ENCODE measurements at places on chromosomes 3 and 15.

GRCh38 chr3:70108072-70108471 lies 108.5 kb downstream of the SAMMSON start:
- H3K4me1 ChIP-seq = no peaks in the 10 kb centered on the region
- DNase-seq = no peak
- H3K4me3 ChIP-seq = no peak overlapping the region
- H3K27ac ChIP-seq = no peak overlapping the region
- peaks cover 2% of the 10 kb centered on the region for H3K36me3 ChIP-seq

GRCh38 chr15:59059076-59059597 lies 45.8 kb upstream of the CCNB2 start:
- H3K4me1 ChIP-seq = no peaks in the 10 kb centered on the region
- DNase-seq = no peak
- no peaks in the 10 kb centered on the region for H3K27me3 ChIP-seq
- no peak overlapping the region for H3K4me3 ChIP-seq
- no peak overlapping the region for H3K27ac ChIP-seq
- peaks cover 25% of the 10 kb centered on the region for H3K36me3 ChIP-seq

GRCh38 chr15:67372543-67372942 lies 118.0 kb downstream of the IQCH start:
- no peaks in the 10 kb centered on the region for H3K4me1 ChIP-seq
- no peak for DNase-seq
- peaks cover 6% of the 10 kb centered on the region for H3K27me3 ChIP-seq
- H3K36me3 ChIP-seq = no peaks in the 10 kb centered on the region

GRCh38 chr3:152357587-152357986 lies 88.9 kb downstream of the MBNL1 start:
- H3K27ac ChIP-seq = peak overlapping the region; percentile 73
- no peak overlapping the region for H3K4me3 ChIP-seq
- H3K36me3 ChIP-seq = peaks cover 5% of the 10 kb centered on the region
- H3K4me1 ChIP-seq = peaks cover 69% of the 10 kb centered on the region
- no peaks in the 10 kb centered on the region for H3K27me3 ChIP-seq
- DNase-seq = no peak

- peaks cover 6% of the 10 kb centered on the region for H3K27me3 ChIP-seq
- H3K27ac ChIP-seq = peak overlapping the region; percentile 93
- H3K4me3 ChIP-seq = peak overlapping the region; percentile 31
- H3K4me1 ChIP-seq = peaks cover 22% of the 10 kb centered on the region
- H3K36me3 ChIP-seq = no peaks in the 10 kb centered on the region
Measured at GRCh38 chr3:184679056-184679816, 32.6 kb downstream of the MAGEF1 start.

- DNase-seq = no peak
- no peaks in the 10 kb centered on the region for H3K36me3 ChIP-seq
- H3K27ac ChIP-seq = no peak overlapping the region
- no peak overlapping the region for H3K4me3 ChIP-seq
- H3K4me1 ChIP-seq = peaks cover 4% of the 10 kb centered on the region
- peaks cover 11% of the 10 kb centered on the region for H3K27me3 ChIP-seq
Measured at GRCh38 chr3:55090291-55090690, 162.4 kb upstream of the LRTM1 start.

GRCh38 chr3:176579711-176580185 lies 617.5 kb downstream of the TBL1XR1 start:
- DNase-seq = no peak
- peaks cover 6% of the 10 kb centered on the region for H3K27me3 ChIP-seq
- no peak overlapping the region for H3K4me3 ChIP-seq
- no peaks in the 10 kb centered on the region for H3K36me3 ChIP-seq
- no peak overlapping the region for H3K27ac ChIP-seq

DNA sequence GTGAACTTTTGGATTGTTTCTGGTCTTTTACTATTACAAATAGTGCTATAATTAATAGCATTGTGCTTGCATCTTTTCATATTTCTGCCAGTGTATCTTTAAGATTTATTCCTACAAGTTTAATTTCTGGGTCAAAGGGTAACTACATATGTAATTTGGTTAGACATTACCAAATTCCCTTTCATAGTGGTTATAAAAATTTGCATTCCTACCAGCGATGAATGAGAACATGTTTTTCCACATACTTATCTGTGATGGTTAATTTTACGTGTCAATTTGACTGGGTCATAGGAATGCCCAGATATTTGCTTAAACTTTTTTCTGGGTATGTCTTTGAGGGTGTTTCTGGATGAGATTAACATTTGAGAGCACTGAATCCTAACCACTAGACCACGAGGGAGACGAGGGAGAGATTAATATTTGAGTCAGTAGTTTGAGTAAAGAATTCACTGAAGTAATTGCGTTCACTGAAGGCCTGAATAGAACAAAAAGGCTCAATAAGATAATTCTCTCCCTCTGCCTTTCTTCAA lies 132.3 kb upstream of the NEO1 start:
- H3K4me1 ChIP-seq = peaks cover 20% of the 10 kb centered on the region
- H3K27me3 ChIP-seq = no peaks in the 10 kb centered on the region
- DNase-seq = no peak
- H3K27ac ChIP-seq = no peak overlapping the region
- H3K4me3 ChIP-seq = no peak overlapping the region

GRCh38 chr3:104750581-104750980 lies 616.1 kb upstream of the ALCAM start:
- H3K27me3 ChIP-seq = no peaks in the 10 kb centered on the region
- no peak for DNase-seq
- no peaks in the 10 kb centered on the region for H3K36me3 ChIP-seq
- H3K4me3 ChIP-seq = no peak overlapping the region
- H3K27ac ChIP-seq = no peak overlapping the region
- H3K4me1 ChIP-seq = peaks cover 13% of the 10 kb centered on the region

GRCh38 chr15:36499412-36500389 lies 79.7 kb upstream of the CDIN1 start:
- H3K4me1 ChIP-seq = peaks cover 33% of the 10 kb centered on the region
- H3K27me3 ChIP-seq = no peaks in the 10 kb centered on the region

GRCh38 chr3:112654492-112654891 lies 13.5 kb upstream of the CCDC80 start:
- H3K4me3 ChIP-seq = no peak overlapping the region

DNA sequence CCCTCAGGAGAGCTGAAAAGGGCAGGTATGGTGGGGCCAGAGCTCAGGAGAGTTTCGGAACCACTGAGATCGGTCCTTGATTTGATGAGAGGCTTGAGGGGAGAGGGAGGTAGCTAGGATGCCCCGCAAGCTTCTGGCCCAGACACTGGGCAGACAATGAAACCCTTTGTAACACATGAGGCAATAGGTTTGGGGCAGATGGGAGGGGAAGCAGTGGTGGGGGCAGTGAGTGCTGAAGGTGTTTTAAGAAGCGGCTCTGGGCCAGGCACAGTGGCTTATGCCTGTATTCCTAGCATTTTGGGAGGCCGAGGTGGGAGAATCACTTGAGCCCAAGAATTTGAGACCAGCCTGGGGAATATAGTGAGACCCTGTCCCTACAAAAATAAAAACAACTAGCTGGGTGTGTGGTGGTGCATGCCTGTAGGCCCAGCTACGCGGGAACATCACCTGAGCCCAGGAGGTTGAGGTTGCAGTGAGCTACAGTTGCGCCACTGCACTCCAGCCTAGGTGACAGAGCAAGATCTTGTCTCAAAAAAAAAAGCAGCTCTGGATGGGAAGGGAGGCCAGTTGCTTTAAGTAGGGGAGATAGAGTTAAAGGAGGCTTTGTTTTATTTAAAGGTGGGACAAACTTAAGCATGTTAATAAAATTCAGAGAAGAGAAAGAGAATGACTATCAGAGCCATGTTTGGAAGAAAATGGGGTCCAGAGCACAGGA lies 9.6 kb upstream of the SNX22 start:
- no peak overlapping the region for H3K27ac ChIP-seq
- peaks cover 20% of the 10 kb centered on the region for H3K36me3 ChIP-seq
- no peak overlapping the region for H3K4me3 ChIP-seq
- no peaks in the 10 kb centered on the region for H3K27me3 ChIP-seq
- H3K4me1 ChIP-seq = peaks cover 9% of the 10 kb centered on the region

DNA sequence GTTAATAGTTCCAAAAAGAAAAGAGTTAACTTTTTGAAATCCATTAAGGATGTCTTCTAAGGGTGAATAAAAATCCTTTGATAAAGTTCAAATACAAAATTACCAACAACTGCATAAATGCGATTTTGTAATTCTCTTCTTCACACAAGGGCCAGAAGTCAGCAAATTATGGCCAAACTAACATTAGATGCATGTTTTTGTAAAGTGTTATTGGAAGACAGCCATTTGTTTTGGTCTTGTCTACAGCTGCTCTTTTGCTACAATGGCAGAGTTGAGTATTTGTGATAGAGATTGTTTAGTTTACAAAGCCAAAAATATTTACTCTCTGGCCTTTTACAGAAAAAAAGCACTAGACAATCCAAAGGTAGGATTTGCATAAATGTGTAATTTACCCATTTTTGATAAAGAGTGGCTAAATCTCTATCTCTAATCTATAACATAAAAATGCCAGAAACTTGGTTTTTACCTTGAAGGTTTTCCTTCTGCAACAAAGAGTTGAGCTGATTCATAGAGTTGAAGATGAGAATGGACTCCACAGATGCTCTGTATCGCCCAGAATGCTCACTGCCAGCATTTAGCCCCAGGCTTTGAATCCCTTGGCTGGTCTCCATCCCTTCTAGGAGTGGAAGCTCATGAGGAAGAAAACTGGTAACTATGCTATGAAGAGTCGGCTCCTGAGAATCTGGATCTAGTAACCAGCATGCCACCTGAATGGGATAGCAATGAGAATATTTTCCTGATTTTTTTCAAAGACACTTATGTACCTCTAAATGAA lies 64.5 kb downstream of the POLQ start:
- no peak overlapping the region for H3K27ac ChIP-seq
- H3K27me3 ChIP-seq = no peaks in the 10 kb centered on the region
- DNase-seq = no peak
- H3K4me1 ChIP-seq = peaks cover 15% of the 10 kb centered on the region

Data from chondrocyte (in vitro differentiated cells).